AG04450 (cell line): ENCODE measurements at places on chromosomes 7 and 10. TPM values are rescaled to one million over a fixed set of nuclear protein-coding genes. Genes with fewer than 3 reads are reported as not detected.

The MAGI2 gene
- 2.3 and 3.1 TPM in 2 replicates for polyA plus RNA-seq

The MRM2 gene
- 17.7 and 18.4 TPM in 2 replicates for polyA plus RNA-seq

The GPR85 gene
- polyA plus RNA-seq = 5.0 and 6.6 TPM in 2 replicates

- DNase-seq = no peak
Measured at GRCh38 chr10:128871671-128872231, 595.3 kb upstream of the MGMT start.

The AKR1C3 gene
- 6.4 and 10.7 TPM in 2 replicates for polyA plus RNA-seq

DNA sequence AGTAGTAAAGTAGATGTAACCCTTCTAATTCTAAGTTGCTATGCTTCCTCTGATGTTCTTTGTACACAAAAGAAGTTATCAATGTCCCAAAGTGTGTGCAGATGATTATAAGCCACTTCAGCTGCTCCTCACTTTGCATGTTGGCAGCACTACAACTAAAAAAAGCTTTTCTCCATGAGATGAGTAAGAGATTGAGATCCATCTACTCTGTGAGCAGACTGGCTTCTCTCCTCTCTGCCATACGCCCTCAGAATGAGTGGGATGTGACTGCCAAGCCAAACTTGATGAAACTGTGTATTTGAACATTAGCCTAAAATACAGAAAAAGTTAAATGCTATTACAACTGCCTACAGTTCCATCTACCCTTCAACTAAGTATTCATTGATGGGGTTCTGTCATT, 102.9 kb upstream of the ETV1 start:
- DNase-seq = no peak

DNA sequence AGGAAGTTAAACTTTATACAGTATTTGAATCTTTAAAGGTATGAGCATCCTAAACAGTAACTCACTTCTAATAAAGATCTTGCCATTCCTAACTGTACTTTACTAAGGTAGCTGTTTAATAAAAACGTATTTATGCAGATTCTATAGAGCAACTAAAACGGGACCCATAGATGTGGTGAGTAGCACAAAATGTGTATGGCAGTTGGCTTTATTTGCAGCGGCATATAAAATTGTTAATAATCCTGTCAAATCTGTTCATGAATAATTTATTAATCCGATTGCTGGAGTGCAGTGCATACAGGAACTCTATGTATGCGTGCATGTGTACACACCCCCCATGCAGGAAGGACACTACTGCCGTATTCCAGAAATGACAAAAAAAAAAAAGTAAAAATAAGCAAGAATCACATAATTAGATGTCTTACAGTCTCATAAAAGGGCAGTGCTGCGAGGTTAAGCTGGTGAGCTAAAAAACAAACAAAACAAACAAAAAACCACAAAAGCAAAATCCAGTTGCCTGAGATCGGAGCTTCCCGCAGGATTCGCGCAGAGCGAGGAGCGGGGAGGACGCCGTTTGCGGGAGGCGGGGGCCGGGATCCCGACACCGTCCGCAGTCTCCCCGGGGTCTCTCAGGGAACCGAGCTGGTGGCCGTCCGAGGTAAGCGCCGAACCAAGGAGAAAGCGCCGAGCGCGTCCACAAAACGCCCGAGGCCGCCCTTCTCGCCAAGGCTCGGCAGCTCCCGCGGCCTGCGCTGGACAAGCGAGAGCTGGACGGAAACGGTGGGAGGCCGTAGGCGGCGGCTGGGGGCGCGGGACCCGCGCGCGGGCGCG, 518 bp upstream of the COMMD3 start:
- no peak for DNase-seq
